ENCODE measurements at places on chromosomes 13 and 19.

- DNase-seq: no peak
These were observed 79.2 kb downstream of the LRCH1 start for GRCh38 chr13:46632176-46632575.

DNA sequence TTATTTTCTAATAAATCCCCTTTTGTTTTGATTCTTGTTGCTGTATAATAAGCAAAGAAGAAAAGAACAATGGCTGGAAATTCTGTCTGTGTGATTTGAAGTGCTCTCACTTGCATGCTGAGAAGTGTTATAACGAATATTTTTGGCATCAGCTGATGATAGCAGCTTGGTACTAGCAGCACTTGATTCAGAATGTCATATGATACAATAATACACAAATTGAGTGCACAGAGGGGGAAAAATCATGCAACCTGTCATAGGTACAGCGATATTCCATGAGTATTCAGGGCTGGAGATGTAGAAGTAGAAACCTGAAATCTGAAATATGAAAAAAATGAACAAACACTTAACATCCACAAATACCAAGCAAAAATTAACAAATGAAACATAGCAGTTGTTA is 108.1 kb downstream of the FGF14 start:
- no peak for DNase-seq

DNA sequence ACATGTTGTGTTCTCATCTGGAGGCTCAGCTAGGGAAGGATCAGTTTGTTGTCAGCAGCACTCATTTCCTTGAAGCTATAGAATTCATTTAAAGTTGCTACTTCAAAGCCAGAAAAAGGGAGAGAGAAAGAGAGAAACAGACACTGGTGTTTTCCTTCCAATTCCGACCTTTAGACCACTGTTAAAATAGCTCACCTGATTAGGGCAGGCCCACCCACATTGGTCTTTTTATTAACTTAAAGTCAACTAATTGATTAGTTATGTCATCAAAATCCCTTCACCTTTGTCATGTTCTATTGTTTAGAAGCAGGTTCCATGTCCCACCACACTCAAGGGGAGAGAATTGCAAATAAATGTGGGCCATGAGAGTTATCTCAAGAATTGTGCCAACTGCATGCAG is 560.2 kb downstream of the PCDH17 start:
- no peak for DNase-seq

- no peak for DNase-seq
These were observed 1525.9 kb upstream of the SLC10A2 start for GRCh38 chr13:104592127-104592526.

- DNase-seq: no peak
These were observed 277.0 kb downstream of the ZNF536 start for GRCh38 chr19:30648866-30649862.

GRCh38 chr13:40653527-40654318 is 12.7 kb downstream of the FOXO1 start:
- DNase-seq: no peak

All from activated gamma-delta T cell treated with anti-CD3 and anti-CD28 coated beads, Interleukin-2, amount 50 U/mL, for 16 hours (primary cell).